ENCODE measurements at places on chromosomes 6 and 20. TPM values are rescaled to one million over a fixed set of nuclear protein-coding genes. Genes with fewer than 3 reads are reported as not detected.

MED20 gene
- 9.9 TPM for total RNA-seq

HBS1L gene
- total RNA-seq, result 31.8 TPM

MAS1L gene
- not detected for total RNA-seq

TMEM74B gene
- 2.2 TPM for total RNA-seq

RRAGD gene
- total RNA-seq, result 10.9 TPM

SNAP91 gene
- total RNA-seq, result not detected

GUCA1A gene
- total RNA-seq, result not detected

FAM83C gene
- not detected for total RNA-seq

CDH26 gene
- total RNA-seq, result 0.07 TPM

CST4 gene
- total RNA-seq, result not detected

CYP24A1 gene
- total RNA-seq, result not detected

JAG1 gene
- total RNA-seq, result 5.8 TPM

ELOVL2 gene
- total RNA-seq, result 10.4 TPM

DNA sequence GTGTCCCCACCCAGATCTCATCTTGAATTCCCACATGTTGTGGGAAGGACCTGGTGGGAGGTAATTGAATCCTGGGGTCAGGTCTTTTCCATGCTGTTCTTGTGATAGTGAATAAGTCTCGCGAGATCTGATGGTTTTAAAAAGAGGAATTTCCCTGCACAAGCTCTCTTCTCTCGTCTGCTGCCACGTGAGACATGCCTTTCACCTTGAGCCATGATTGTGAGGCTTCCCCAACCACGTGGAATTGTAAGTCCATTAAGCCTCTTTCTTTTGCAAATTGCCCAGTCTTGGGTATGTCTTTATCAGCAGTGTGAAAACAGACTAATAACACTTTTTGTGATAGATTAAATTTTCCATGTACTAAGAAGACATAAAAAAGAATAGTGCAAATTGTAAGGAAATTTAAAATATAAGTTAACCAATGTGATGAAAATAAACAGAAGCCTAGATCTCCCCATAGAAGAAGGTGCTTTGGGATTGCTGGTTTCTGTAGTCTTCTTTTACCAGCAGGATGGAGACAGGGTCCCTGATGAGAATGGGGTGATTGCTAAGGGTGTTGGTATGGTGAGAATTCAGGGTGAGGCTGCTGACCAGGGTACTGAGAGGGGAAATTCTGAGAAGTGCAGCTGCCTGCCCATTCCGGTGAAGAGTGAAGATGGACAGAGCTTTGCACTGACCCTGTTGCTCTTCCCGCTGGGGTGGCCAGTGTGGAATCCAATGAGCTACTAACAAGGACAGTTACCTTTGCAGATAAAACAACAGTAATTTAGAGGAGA lies 50.7 kb downstream of the BMP2 start:
- DNase-seq, result no peak

- DNase-seq, result no peak
Measured at GRCh38 chr6:118495485-118496280, 52.4 kb upstream of the PLN start.

DNA sequence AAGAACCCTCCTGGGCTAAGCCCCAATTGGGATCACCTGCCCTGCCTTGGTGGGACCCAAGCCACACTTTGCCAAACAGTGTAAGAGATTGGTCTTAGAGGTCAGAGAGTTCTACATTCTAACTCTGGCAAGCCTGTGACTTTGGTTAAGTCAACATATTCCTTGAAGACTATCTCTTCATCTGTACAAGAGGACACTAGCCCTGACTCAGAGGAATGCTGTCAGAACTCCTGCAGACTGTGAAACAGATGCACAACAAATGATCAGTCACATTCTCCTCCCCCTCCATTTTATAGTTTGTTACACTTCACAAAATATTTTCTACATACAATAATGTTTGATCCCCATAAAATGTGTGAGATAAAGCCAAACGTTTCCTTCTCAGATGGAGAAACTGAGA lies 91.7 kb upstream of the EPB41L1 start:
- DNase-seq, result no peak

GRCh38 chr20:36506253-36506652 lies 35.1 kb upstream of the MYL9 start:
- no peak for DNase-seq

GRCh38 chr6:20154753-20155152 lies 57.5 kb downstream of the MBOAT1 start:
- no peak for DNase-seq

- DNase-seq, result no peak
Measured at GRCh38 chr6:32327103-32327502, 44.6 kb downstream of the TSBP1 start.

DNA sequence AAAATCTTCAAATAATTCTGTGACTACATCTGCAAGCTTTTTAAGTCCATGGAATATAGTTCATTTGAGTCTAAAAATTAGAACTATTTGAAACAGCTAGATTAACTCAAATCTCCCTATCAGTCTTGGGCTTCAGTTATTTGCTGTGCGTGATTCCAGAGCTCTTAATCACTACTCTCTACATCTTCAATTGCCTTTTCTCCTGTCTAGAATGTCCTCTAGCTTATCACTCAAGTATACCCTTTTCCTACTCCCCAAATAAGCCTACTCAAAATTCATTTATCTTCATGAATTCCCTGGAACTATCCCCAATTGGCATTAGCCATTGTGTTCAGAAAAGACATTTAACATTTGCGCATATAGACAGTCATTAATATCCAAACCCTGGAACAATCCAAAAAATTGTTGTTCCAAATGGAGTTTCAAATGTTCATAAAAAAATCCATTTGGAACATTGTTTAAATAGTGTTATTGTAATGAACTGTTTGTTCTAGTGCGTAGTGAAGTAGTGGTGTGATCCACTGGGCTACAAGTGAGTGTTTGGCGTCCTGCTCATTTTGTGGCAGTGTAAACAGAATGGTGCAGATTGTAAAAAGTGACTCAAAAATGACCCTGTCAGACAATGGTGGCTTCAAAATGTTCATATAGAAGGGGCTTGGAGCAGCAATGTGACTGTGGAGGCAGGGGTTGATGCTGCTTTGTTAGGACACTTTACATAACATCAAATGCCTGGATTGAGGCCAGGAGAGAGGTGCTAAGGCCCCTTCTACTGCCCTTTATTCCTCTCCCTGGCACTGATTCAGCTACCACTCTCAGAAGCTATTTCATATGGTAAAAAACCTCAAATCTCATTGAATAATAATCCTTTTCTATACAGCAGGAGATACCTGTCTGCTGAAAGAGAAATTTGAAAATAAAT lies 122.3 kb downstream of the KIF6 start:
- DNase-seq, result no peak

DNA sequence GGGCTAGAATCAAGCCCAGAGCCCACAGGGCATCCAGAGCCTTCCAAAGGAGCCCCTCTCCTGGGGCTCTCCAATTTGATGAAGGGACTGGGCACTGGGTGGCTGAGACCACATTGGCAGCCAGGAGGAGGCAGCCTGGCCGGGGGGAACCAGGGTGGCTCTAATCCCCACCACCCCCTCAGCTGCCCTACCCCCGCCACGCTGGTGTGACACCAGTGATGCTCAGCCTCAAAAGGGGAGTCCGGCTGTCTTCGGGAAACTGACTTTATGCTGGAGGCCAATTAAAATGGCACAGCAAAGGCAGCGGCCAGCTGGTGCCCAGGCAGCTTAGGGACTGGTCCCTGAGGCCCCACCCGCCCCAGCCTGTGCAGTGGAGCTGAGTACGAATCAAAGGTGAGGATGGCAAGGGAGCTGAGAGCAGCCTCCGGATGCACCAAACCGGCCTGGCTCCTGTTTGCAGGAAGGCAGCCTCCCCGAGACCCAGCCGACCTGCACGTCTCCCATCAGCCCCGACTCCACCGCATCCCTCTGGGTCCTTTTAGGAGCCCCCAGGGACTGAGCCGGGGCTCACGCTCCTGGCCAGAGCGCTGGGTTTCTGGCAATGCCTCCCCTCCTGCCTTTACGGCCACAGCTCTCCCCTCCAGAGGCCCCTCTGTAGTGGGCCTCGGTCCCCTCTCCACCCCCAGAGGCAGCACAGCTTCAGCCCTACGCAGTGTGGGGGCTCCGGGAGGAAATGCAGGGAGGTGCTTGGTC lies 28.5 kb downstream of the CHRNA4 start:
- DNase-seq, result no peak

- DNase-seq, result no peak
Measured at GRCh38 chr6:109252261-109253041, 129.8 kb downstream of the CD164 start.

- no peak for DNase-seq
Measured at GRCh38 chr20:53899351-53900167, 170.8 kb downstream of the BCAS1 start.

DNA sequence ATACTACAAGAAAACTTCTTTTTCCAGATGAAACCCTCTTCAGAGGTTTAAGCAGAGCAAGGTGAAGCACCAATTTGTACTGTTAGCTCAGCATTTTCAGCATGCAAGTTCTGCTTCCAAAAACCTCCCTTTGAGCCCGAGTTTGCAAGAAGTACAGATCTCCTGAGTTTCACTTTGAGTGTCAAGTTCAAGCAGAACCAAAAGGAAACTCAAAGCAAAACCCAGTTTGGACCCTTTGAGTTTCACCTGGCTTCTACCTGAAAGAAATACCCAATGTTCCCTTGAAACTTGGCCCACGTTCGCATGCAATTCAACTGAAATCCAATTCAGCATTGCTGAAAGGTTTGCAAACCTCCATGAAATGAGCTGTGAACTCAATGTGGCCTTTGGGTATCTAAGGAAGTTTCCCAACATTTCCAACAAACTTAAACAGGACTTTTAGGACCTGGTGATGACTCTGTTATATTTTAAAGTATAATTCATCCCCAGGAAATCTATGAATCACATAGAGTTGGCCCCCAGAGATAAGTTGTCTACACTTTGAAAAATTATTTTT lies 62.9 kb upstream of the HBS1L start:
- DNase-seq, result no peak

GRCh38 chr6:13854716-13855250 lies 40.4 kb upstream of the MCUR1 start:
- no peak for DNase-seq

GRCh38 chr6:33428224-33428965 lies 8.5 kb downstream of the SYNGAP1 start:
- no peak for DNase-seq

- DNase-seq, result no peak
Measured at GRCh38 chr6:75368151-75368779, 83.7 kb upstream of the TMEM30A start.

GRCh38 chr20:60102665-60103210 lies 144.5 kb downstream of the CDH26 start:
- DNase-seq, result no peak

GRCh38 chr6:151275121-151275520 lies 35.4 kb downstream of the AKAP12 start:
- DNase-seq, result no peak

- DNase-seq, result no peak
Measured at GRCh38 chr6:121800047-121800446, 364.6 kb downstream of the GJA1 start.

GRCh38 chr20:44692932-44693480 lies 22.2 kb upstream of the CCN5 start:
- DNase-seq, result peak; percentile 35

GRCh38 chr20:38191654-38192053 lies 26.6 kb upstream of the TGM2 start:
- DNase-seq, result no peak

GRCh38 chr6:119598883-119599282 lies 249.3 kb upstream of the MAN1A1 start:
- no peak for DNase-seq

DNA sequence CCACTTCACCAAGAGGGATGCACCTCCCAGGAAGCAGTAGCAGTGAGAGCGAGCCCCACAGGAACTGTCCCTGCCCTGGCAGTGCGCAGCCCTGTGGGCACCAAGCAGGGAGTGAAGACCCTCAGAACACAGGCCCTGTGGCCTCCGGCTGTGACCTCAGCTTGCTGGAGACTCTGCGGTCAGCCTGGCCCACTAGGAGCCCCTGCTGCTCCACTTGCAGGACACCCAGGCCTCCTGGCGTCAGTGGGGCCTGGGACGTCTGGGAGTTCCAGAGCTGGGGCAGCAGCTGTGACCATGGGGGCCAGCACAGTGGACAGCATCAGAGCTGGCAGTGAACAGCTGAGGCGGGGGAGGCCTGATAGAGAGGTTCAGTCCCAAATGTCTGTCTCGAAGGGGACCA lies 28.3 kb downstream of the PXDC1 start:
- DNase-seq, result no peak

DNA sequence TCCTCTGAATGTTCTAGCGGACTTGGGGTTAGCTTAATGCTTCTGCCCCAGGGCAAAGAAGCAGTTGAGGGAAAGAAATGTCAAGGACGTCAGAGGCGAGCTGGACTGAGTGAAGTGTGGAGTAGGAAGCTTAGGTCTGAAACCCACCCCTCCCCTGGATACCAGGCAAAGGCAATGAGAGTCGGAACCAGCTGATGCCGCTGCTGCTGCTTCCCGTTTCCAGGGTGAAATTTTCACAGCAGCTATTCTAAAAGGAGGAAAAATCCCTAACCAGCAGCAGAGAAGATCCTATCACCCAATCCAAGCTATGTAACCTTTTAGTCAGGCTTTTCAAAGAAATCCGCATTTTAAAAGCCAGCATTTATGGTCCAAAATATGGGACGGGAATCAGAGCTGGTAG lies 564.3 kb downstream of the LMBRD1 start:
- no peak for DNase-seq

DNA sequence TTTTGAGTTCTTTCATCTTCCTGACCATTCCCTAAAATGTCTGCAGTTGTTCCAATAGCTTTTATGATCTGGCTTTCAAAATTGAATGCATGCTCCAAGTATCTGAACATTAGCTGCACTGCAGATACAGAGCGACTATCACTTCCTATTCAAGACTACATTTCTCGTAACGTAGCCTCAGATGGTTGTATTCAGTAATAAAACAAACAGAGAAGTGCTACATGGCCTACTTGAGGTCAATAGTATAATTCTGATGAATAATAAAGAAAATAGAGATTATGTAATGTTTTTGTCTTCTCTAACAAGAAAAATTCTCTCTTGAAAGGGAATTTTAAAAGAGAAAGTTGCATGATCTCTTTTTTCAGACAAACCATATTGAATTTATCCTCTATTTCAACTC lies 333.9 kb upstream of the IRAK1BP1 start:
- DNase-seq, result no peak

DNA sequence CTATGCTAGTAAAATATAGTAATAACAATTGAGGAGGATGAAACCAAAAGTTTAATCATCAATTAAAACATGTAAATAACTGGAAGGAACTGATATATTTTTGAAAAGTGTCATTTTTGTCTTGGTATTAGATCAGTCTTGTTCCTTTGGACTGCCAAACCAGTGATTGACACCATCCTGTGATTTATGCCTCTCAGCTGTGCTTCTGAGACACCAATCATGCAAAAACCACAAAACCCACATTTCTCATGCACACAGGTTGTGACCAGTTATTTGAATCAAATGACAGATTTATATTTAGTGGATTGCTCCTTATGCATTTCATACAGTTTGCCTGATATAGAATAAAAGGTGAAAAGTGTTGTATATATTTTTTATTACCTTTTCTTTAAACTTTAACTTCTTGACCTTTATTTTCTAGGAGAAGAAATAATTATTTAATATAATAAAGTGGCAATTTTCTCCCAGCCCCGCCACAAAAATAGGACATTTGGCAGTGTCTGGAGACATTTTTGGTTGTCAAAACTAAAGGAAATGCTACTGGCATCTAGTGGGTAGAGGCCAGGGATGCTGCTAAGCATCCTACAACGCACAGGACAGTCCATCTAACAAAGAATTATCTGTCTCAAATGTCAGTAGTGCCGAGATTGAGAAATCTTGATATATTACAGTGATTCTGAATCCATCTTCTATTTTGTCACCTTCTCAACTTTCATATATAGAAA lies 383.6 kb downstream of the BCKDHB start:
- DNase-seq, result no peak

Data from right lobe of liver (tissue), 6 donors.